WTC11 (cell line): ENCODE measurements at places on chromosomes 16 and 17.

- no peak for DNase-seq
Observed at GRCh38 chr17:1322014-1322428, 42.6 kb downstream of the TRARG1 start.

DNA sequence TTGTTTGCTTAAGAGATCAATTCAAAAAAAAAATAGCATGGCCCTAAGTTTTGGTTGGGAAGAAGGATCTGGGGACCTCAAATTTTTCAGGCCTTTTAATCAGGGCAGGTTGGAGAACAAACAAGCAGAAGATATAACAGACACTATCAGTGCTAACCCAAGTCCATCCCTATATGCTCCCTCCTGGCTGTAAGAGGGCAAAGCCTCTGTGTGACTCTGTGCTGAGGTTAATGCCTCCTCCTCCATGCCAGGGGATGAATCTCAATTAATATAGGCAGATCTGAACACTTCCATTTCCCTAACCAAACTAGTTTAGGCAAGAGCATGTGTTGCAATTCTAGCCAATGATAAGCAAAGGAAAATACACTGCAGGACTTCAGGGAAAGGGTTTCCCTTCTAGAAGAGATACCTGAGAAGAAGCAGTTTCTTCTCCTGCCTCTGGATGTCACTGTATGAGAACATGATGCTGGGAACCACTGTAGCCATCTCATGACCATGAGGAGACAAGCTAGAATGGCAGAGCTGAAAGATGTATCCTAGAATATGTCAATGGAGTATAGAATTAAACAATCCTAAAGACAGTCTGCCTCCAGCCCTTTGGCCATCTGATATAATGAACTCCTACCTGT lies 76.0 kb downstream of the CHD9NB start:
- no peak for DNase-seq

DNA sequence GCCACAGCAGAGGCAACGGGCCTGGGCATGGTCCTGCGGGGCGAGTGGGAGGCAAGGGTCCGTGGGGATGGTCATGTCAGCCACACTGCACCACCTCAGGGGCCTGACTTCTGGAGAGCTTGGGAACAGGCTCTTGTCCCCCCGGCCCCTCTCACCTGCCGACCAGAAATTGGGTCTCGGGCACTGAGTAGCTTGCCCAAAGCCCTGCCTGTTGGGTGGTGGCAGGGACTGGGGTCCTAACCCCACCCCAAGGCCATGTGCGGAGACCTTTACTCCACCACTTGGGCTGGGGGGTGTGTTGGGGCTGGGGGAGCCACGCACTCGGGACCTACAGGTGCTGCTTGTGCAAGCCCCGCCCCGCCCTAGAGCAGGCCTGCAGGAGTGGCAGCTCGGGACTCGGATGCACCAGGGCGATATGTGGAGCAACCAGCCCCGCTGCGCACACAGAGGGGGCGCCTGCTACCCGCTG lies 24.2 kb upstream of the CHMP6 start:
- DNase-seq, result no peak

DNA sequence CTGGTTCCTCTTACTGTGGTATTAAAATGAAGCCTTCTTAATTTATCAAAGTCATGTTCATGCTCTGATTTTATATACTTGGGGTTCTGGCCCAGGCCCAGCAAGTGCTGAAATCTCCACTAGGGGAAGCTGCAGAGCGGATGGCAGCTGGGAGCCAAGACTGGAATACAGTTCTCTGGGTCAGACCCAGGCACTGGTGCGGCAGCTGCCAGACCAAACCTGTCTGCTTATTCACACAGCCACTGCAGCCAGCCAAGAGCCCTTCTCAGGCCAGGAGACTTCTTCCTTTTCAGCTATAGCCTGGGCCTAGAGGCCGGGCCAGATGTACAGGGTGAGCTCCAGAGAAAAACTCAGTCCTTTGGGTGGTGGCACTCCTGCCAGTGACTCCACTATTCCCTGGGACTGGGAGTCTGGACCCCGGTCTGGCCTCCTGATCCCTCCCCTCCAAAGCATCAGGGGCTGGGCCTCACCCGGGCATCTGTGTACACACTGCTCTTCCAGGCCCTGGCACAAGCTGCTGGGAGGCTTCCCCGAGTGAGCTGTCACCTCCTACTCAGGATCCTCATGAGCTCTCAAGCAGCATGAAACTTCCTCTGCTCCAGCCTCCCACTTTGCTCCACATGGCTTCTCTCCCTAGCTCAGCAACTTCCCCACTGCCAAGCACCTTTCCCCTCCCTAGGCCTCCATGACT lies 24.4 kb downstream of the ATP6V0D1 start:
- peak; percentile 61 for DNase-seq

- no peak for DNase-seq
Observed at GRCh38 chr16:78606545-78606944, 507.1 kb downstream of the WWOX start.

DNA sequence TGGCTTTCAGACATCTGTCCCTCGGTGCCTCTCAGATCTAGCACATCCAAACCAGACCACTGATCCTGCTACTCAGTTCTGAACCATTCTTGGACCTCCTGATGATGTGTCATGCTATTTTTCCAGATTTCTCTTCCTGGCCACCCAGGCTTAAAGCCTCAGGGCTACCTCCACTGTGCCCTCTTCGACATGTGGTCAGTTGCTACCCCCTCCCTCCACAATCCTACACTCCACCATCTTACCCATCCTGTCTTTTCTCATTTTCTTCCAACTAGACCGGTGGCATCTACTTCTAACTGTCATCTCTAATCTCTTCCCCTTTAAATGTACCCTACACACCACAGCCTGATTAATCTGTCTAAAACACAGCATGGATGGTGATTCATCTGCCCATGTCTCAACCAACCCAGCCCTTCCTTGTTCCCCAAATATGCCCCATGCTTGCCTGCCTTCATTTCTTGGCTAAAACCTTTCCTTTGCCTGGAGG lies 478.6 kb downstream of the SLC39A11 start:
- no peak for DNase-seq

DNA sequence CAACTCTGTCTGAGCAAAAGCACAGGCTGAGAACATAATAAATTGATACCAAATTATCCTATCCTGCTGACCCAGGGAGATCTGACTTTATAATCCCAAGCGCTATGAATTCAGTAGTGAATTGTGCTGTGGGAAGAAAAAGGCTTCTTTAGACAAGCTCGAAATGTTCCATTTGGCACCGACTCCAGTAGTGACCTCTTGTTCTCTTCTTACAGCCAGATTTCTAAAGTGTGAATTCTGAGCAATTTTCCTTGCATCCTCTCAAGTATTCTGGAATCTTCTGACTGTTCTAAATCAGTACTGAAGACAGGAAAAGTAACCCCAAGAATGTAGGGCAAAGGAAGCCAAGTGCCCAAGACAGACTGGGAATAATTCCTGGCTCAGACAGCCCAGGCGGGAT lies 58.2 kb downstream of the CDYL2 start:
- no peak for DNase-seq

GRCh38 chr17:70307430-70308225 lies 138.3 kb downstream of the KCNJ2 start:
- no peak for DNase-seq

GRCh38 chr16:84088695-84089395 lies 27.9 kb downstream of the MBTPS1 start:
- no peak for DNase-seq

DNA sequence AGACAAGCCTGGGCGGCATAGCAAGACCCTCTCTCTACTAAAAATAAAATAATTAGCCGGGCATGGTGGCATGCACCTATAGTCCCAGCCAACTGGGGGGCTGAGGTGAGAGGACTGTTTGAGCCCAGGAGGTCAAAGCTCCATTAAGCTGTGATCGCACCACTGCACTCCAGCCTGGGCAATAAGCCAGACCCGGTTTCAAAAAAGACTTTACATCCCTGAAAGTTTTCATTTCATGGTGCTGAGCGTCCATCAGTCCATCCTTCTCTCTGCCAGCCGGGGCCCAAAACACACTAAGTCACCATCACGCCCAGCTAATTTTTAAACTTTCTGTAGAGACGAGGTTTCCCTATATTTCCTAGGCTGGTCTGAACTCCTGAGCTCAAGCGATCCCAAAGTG lies 10.6 kb downstream of the RAB40B start:
- no peak for DNase-seq

- no peak for DNase-seq
Observed at GRCh38 chr17:30503558-30503957, 26.4 kb downstream of the GOSR1 start.

DNA sequence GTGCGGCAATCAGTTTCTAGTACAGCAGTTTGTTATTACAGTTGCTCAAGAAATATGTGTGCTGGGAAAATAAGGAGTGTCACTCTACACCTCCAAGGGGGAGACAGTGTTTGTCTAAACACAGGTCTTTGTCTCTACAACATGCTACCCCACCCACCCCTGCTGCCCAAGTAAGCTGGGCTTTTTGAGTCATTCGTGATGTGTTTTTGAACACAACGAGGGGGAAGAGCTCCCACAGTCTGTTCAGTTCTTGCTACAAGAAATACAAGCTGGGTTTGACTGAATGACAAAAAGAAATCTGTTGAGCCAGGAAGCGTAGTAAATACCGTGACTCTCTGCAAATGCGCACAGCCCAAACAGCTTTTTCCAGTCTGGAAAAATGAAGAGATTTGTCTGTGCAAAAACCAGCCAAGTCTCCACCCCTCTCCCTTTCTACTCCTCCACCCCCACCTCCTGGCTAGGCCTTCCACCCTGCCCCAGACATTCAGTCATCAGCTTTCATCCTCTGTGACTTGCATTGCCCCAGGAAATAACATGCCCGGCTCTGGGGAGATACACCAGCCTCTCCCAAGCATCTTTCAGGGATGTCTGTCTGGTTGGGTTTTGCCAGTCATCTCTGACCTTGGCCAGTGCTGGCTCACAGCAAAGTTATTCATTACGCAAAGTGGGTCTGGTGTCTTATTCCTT lies 25.7 kb downstream of the CHD9 start:
- no peak for DNase-seq

GRCh38 chr16:85594978-85595661 lies 18.0 kb upstream of the GSE1 start:
- DNase-seq, result no peak

DNA sequence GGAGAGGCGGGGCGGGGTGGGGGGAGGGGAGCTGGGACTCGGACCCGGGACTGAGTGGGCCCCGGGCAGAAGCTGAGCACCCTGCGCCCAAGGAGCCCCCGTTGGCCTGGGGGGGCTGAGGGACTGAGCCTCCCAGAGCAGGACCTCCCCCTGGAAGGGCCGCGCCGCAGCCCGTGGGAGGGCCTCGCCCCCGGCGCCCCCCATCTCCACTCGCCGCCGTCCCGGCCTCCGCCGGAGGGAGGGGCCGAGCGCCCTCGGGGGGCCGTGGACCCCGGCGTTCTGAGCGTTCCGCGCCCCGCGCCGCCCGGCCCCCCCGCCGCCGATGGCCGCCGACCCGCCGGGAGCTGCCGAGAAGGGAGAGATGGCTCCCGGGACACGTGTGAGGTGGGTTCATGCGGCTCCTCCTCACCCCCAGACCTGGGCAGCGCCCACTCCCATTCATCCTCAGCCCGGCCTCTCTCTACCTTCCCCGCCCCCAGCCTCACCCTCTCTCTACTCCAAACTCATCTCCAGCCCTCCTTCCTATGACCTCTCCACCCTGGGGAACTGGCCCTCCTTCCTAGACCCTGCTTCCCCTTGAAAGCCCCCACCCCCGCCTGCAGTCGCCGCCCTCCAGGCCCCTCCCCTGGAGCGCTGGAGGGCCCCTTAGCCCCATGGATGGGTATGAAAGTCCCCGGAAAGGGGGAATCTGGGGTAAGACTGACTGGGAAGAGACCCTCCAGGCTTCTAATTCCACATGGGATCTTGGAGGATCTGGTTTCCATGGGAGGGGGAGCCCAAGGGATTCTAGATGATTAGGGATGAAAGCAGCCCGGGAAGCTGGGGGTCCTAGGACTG lies 922 bp downstream of the FBXL19 start:
- peak; percentile 48 for DNase-seq

GRCh38 chr16:54783226-54783625 lies 147.4 kb upstream of the IRX5 start:
- DNase-seq, result no peak
